ENCODE measurements at places on chromosomes 16 and 17. TPM values are rescaled to one million over a fixed set of nuclear protein-coding genes. Genes with fewer than 3 reads are reported as not detected.

- no peak for DNase-seq
Observed at GRCh38 chr16:87757841-87758426, 7.9 kb downstream of the KLHDC4 start.

DNA sequence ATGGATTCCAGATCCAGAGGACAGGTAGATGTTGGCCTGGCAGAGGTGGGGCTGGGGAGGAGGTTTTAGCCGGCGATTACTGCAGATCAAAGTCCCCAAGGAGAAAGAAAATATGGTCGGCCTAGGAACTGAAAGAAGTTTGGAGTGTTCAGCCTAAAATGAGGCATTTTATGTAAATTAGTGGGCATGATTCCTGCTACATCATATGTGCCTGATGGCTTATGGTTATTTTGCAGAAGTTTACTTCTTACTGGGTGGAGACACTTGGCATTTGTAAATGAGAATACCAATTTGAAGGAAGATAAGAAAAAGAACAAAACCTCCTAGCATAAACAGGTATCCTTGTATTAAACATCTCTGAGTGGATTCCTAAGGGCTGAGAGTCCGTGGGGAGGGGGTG lies 149.3 kb downstream of the FOXL1 start:
- no peak for DNase-seq

GRCh38 chr17:77054936-77055335 lies 85.8 kb upstream of the SEC14L1 start:
- no peak for DNase-seq

GRCh38 chr17:4548721-4549531 lies 6.3 kb downstream of the MYBBP1A start:
- DNase-seq = no peak

- no peak for DNase-seq
Observed at GRCh38 chr16:1580256-1580655, 31.6 kb downstream of the IFT140 start.

DNA sequence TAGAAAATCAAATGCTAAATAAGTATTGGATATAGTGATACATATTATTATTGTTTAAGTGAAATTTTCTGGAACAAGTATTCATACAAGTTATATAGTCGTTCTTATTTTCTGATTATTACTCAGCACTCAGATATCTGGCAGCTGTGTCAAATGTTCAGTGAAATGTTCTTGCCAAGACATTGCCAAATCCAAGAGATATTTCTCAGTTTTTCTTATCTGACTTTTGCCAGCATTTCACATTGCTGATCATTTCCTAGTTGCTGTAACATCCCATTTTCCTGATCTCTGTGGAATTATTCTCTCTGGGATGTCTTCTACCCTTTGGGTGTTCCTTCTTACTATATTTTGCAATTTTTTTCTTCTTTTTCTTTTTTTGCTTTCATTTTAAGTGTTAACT lies 262.3 kb downstream of the KIF2B start:
- no peak for DNase-seq

GRCh38 chr16:57347858-57348257 lies 10.7 kb upstream of the CCL22 start:
- DNase-seq = no peak

DNA sequence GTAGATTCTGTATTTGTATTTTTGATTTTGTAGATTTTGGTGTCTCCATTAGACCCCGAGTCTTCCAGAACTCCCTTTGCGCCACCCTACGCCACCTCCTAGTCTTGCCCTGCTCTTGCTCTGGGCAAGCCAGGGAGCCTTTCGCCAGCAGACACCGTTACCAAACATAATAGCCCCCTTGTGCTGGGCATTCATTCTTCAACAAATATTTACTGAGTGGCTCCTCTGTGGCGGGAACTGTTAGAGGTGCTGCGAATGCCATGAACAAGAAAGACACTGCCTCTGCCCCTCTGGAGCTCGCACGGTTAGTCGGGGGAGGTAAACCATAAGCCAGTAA lies 841 bp upstream of the GPT2 start:
- DNase-seq = no peak

GRCh38 chr16:88539261-88539651 lies 30.9 kb upstream of the ZC3H18 start:
- DNase-seq = no peak

DNA sequence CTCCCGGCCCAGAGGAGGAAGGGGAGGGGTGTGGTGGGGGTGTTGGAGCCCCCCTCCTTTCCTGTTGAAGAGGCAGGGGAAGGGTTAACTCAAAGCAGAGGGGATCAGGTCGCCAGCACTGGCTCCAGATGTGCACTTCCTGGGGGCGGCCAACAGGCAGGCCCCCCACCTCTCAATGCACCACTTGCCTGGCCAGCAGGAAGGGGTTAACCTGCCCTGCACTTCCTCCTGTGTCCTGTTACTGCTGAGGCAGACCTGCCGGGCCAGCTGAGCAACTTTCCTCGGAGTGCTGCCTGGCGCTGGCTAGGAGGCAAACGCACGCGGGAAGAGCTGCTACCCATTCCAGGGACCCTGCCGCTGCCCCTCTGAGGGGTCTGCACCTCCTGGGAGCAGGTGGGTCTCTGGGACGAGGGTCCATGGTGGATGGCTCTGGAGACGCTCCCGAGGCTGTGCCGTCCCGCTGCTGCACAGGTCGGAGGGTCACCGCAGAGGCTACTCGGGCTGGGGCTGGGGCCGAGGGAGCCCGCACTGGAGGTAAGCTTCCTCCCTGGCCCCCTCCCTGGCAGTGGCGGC lies at the start of gene EPN3:
TSS of gene EPN3 (plus strand) at position 284 of the 573 bp plus-strand sequence. CDS start 3,822 bp downstream, outside the sequence.
- no peak for DNase-seq

- peak; percentile 94 for DNase-seq
Observed at GRCh38 chr16:48123104-48123788, 32.5 kb downstream of the ABCC12 start.

DNA sequence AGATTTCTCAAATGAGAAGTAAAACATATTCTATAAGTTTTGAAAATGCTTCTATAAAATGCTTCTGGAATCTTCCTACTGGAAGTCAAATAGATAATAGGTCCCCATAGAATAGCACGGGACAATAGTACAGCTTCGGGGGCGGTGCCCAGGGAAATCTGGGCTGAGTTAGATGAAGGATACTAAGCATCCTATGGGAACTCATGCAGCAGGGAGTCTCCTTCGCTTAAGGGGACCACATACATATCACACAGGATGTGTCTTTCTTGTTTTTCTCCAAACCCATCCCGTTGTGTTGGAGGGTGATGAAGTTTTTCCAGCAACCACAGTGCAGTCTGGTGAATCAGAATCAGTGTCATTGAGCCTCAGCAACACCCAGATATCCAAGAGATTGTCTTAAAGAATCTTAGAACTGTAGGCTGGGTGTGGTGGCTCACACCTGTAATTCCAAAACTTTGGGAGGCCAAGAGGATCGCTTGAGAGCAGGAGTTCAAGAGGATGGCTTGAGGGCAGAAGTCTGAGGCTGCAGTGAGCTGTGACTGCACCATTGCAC lies 84.2 kb downstream of the PITPNC1 start:
- no peak for DNase-seq

- DNase-seq = no peak
Observed at GRCh38 chr16:55906123-55906522, 30.9 kb upstream of the CES5A start.

Gene CBFA2T3
- 0.08 TPM for polyA plus RNA-seq

Gene PRCD
- polyA plus RNA-seq = 0.65 TPM

Gene RAMP2
- 0.19 TPM for polyA plus RNA-seq

Gene ATP2C2
- polyA plus RNA-seq = 0.96 TPM
